ENCODE measurements at places on chromosomes 7 and 10.

DNA sequence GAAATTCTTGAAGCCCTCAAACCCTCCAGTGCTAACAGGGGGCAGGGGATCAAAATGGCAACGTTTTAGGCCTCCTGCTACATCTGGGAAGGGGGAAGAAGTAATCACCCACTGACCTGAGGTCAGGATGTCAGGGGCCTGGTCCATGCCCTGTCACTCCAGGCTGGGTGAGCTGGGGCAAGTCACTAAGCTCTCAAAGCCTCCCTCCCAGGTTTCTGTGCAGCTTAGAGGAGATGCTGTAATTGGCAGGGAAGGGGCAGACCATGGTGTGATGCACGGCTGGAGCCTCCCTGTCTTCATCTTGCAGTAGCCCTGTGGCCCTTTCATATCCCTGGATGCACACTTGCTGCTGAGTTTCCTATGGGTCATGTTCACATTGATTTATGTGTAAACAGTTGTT lies 27.2 kb downstream of the LEP start:
- DNase-seq, result no peak

- DNase-seq, result no peak
These were observed 185.7 kb downstream of the STK31 start for GRCh38 chr7:23895666-23896096.

DNA sequence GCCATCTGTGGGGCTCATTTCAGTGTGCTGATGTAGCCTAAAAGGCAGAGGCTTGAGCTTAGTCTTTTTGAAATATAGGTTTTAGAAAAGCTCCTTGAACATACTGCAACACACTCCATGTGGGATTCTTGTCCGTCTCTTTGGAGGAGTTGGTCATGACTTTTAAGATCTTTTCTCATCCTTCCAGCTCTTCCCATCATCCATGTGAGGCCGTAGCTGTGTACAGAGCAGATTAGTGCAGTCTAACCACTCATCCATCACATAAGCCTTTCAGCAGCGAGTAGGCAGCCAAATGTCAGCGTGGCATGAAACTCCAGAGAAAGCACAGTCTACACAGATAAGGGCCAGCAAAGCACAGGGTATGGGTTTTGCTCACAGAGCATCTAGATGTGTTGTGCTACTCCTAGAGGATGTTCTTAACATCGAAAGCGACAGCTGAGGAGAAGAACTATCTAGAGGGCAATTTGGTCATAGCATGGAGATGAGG lies 28.1 kb upstream of the NPVF start:
- no peak for DNase-seq

GRCh38 chr10:12406764-12407400 lies 57.5 kb downstream of the CAMK1D start:
- no peak for DNase-seq

DNA sequence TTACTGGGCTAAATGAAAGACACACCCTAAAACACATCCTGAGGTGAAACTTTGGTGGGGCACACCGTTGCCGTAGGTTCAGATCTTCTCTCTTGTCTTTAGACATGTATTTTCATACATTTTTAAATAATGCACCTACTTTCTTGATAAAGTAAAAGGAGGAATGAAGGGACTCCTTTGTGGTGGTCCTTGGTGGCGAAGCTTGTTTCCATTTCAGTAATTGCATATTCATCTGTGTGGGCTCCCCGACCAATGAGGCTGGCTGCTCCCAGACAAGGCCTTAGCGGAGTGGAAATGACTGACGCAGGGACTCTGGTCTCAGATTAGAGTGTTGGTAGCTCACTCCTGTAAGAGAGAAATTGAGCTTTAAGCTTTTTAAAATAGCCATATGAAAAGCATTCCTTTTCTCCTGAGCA lies 815 bp downstream of the CCSER2 start:
- peak; percentile 34 for DNase-seq

GRCh38 chr7:28533267-28533666 lies 120.9 kb downstream of the CREB5 start:
- no peak for DNase-seq

GRCh38 chr7:28957064-28957750 lies 923 bp downstream of the TRIL start:
- DNase-seq, result no peak

- DNase-seq, result no peak
These were observed 119.8 kb downstream of the XRCC2 start for GRCh38 chr7:152556013-152556755.
